NCI-H524 treated with DMSO at 0.1 percent for 48 hours (cell line): ENCODE measurements at places on chromosomes 2 and 18.

- DNase-seq, result no peak
Measured at GRCh38 chr2:10370390-10370789, 67.7 kb downstream of the HPCAL1 start.

DNA sequence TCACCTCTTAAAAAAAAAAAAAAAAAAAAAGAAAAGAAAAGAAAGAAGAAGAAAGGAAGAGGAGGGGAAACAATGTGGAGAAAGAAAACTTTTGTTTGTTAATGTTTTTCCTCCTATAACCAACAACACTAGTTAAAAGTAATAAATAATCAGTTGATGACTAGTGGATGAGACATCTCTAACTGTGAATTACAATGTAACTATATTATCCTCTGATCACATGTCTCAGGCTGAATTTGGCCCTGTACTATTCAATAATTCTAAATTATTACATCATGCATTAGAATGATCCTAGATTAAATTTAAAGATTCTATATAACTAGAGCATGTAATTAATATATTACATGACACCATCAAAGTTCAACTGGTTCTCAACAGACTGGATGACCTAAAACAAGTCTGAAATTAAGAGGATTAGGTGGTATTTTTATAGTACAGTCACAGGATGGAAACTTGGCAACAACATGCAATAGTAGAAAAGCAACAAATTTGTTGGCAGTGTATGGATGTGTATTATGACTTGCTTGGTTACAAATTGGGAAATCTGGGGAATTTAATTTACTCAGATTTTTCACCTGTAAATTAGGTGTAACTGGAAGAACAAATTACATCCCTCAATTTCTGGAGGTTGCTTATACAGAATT is 269.3 kb upstream of the SETBP1 start:
- no peak for DNase-seq

- DNase-seq, result no peak
Measured at GRCh38 chr18:54140641-54141040, 83.8 kb downstream of the MBD2 start.

- no peak for DNase-seq
Measured at GRCh38 chr2:35199298-35199697, 1156.3 kb upstream of the CRIM1 start.

GRCh38 chr2:26521054-26521912 is 43.4 kb upstream of the OTOF start:
- peak; percentile 28 for DNase-seq

GRCh38 chr2:198004921-198005829 is 200.8 kb downstream of the PLCL1 start:
- DNase-seq, result no peak

- DNase-seq, result no peak
Measured at GRCh38 chr2:133532919-133533318, 35.3 kb downstream of the NCKAP5 start.

GRCh38 chr18:63109802-63110201 is 209.8 kb downstream of the BCL2 start:
- peak; percentile 83 for DNase-seq

- DNase-seq, result no peak
Measured at GRCh38 chr2:190979906-190980629, 33.9 kb downstream of the STAT1 start.

DNA sequence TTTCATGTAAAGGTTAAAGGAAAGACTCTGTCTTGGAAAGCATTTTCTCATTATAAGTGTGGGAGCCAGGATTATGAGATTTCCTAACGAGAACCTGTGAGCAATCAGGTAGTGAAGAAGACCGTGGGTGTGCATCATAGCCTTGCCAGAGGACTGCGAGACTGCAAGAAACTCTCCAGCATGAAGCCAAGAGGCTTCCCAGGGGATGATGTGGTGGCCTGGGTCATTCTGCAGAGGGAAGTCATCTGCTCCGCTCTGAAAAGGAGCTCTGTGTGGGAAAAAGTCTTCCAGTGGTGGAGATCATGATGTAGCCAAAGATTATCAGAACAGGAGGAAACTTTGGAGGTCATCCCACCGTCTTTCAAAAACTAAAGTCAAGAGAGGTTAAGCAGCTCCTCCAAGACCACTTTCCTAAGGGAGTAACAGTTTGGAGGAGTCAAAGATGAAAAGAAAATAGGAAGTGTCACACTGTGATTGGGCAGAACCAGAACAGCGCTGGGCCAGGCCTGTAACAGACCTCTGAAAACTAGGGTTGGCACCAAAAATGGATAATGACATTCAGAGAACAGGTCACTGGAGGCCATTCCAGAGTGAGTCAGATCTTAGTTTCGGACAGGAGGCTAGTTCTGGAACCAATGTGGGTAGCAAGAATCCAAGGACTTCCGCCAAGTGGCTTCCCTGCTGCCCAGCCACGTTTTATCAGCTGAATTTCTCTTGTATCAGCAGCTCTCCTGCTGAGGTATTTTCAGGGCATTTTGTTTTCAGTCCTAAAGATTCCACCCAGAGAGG is 113.0 kb downstream of the LRATD1 start:
- no peak for DNase-seq

- no peak for DNase-seq
Measured at GRCh38 chr18:6414723-6415417, at the start of gene L3MBTL4. Gene L3MBTL4, minus strand, starts transcription at chr18:6414911. Its CDS starts 103,286 bp downstream, at chr18:6311625.

DNA sequence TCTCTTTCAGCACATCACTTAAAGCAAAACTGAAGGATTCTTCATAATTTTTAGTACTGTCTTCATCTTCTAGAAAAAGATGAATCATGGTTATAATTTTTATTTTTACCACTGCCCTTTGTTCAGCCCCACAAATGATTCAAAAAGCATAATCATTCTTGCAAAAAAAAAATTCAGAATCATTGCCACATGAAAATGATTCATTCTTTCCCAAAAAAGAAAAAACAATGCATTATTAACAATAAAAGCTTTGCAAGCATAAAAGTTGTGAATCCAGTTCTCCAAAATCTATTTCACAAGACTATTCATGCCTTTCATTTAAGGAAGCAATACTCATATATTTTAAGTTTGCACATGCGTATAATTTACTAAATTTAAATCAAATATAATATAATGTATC is 204.8 kb downstream of the RBM43 start:
- DNase-seq, result no peak

DNA sequence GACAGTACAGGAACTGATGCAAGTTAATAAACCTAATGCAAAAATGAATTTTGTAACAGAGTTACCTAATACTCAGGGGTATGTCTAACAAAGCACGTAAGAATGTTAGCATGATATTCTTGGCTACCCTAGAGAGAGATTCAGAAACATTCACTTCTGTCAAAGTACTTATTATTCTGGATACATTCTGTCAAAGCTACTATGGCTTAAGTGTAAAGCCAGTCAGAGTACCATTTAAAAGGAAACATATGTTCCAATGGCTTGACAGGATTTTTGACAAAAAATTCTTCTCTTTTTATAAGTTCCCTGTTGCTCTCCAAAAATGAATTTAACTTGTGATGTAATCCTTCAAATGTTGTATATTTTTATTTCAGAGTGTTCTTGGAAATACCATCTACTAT is 85.5 kb downstream of the PIGN start:
- DNase-seq, result no peak

GRCh38 chr2:170579511-170579910 is 135.6 kb upstream of the SP5 start:
- no peak for DNase-seq

GRCh38 chr2:241091734-241092445 is 10.2 kb downstream of the MTERF4 start:
- DNase-seq, result no peak

- DNase-seq, result no peak
Measured at GRCh38 chr2:25881764-25882163, 3.5 kb upstream of the ASXL2 start.

DNA sequence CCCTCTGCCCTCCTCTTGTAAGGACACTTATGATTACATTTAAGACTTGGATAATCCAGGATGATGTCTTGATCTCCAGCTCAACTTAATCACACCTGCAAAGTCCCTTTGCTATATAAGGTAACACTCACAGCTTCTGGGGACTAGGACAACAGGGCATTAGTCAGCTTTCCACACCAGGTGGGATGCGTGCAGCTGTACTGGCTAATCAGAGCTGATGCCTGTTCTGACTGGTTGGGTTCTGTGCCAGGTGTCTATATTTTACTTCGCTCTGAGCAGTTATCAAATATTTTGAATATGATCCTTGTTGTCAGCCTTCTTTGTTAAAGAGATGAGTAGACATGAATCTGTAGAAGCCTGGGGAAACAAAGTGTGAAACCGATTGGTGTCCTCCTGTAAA is 115.5 kb upstream of the ATP8B1 start:
- no peak for DNase-seq

DNA sequence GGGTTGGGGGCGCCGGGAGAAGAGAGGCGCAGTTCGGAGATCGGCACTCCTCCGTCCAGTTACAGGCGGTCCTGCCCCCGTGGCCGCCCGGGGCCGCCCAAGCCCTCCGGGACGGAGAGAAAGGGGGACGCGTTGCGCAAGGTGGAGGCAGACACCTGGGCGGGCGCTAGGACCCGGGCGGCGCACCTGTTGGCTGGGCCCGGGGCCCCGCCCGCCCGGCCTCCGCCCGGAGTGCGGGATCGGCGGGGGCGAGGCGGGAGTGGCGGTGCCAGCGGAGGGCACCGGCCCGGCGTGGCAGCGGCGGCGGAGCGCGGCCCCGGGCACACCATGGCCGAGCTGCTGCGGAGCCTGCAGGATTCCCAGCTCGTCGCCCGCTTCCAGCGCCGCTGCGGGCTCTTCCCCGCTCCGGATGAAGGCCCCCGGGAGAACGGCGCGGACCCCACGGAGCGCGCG is at the start of gene SGPP2:
TSS of gene SGPP2 (plus strand) at position 268 of the 453 bp plus-strand sequence. CDS start at position 328, 60 bp downstream.
- DNase-seq, result no peak

GRCh38 chr2:184186436-184186835 is 411.9 kb upstream of the ZNF804A start:
- no peak for DNase-seq

DNA sequence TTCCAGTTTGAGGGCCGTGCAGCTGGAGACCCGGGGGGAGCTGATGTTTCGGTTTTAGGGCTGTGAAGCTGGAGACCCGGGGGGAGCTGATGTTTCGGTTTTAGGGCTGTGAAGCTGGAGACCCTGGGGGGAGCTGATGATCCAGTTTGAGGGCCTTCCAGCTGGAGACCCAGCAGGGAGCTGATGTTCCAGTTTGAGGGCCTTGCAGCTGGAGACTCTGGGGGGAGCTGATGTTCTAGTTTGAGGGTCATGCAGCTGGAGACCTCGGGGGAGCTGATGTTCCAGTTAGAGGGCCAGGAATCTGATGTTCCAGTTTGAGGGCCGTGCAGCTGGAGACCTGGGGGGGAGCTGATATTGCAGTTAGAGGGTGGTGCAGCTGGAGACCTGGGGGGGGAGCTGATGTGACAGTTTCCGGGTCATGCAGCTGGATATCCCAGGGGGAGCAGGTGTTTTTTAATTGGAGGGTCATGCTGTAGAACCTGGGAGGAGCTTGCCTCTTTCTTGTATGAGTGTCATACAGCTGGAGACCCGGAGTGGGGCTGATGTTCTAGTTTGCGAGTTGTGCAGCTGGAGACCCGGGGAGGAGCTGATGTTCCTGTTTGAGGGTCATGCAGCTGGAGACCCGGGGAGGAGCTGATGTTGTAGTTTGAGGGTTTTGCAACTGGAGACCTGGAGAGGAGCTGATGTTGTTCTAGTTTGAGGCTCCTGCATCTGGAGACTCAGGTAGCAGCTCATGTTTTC is 153.2 kb downstream of the RTP5 start:
- DNase-seq, result no peak

- DNase-seq, result no peak
Measured at GRCh38 chr2:84613082-84613481, 96.8 kb downstream of the DNAH6 start.

DNA sequence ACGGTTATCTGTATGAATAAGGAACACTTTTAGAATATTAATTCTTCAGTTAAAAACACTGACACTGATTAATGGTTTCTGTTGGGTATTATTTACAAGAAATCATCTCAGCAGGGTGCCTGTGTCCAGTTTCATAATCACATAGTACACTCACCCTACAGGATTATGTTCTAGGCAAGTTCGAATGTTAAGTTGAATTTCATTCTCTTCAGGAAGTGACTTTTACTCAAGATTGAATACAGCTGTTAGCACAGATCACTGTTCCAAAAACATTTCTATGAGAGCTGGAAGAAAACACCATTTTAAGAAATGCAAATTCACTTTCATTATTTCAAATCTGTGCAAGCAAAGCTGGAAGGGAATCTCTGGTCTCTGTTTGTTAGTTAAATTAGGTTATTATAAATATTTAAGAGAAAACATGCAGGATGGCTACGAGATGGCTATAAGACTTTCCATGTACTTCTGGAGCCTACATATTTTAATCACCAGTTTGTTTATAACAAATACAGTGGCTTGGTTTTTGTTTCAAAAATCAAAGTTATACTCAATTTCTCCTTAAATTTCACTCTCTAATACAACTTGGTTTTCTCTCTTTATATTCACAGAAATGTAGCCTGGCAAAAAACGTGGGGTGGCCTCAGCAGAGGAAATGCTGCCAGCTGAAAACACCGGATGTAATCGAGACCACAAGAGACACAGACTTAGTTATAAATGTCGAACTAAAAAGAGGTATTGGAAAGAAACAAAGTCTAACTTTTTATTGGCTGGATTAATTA is 65.8 kb downstream of the RBMS1 start:
- no peak for DNase-seq

GRCh38 chr2:217258170-217258569 is 398.3 kb upstream of the TNP1 start:
- no peak for DNase-seq

GRCh38 chr2:85935746-85936208 is 47.0 kb upstream of the ST3GAL5 start:
- no peak for DNase-seq

- no peak for DNase-seq
Measured at GRCh38 chr2:68548396-68548795, 81.0 kb downstream of the APLF start.

GRCh38 chr2:237696461-237696860 is 69.1 kb downstream of the LRRFIP1 start:
- no peak for DNase-seq

DNA sequence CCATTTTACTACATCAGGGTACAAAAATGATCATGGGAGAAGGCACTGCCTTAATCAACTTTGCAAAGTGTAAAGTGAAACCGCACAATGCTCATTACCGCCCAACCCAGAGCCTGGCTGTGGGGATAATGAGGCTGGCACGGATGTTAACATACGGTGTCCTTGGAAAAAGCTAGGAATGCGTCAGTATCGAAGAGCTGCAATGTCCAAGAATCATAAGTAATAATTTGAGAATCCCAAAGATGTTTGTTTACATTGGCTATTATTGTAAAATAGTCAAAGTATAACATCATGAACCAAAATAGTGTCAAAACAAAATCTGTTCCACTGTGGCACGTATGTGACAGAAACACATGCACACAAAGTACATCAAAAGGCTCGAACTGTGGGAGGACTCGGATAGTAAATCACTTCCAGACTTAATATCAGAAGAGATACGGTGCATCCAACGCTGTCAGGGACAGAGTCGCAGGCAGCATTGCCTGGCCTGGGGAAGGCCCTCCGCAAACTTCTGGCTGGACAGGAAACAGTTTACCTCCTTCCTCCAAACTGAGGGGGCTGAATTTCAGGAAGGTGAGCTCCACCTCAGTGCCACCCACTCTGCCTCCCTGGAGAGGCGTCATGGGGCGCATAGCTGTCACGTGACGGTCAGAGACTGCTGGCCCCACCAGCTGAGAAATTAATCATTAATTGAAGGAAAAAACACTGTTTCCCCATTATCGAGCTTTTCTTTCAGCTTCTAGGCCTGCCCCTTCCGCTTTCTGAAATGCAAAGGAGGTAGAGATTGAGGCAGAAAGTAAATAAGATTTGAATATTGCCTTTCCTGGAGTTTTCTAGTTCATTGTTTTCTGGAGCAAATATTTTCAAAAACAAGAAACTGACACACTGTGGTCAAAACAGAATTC is 1.8 kb upstream of the ID2 start:
- no peak for DNase-seq

GRCh38 chr2:138956116-138956515 is 175.9 kb upstream of the NXPH2 start:
- DNase-seq, result no peak
